ENCODE measurements at places on chromosomes 2 and 18. TPM values are rescaled to one million over a fixed set of nuclear protein-coding genes. Genes with fewer than 3 reads are reported as not detected.

- no peak overlapping the region for H3K27ac ChIP-seq
- DNase-seq: no peak
- peaks cover 11% of the 10 kb centered on the region for H3K27me3 ChIP-seq
- peaks cover 56% of the 10 kb centered on the region for H3K4me1 ChIP-seq
- no peaks in the 10 kb centered on the region for H3K36me3 ChIP-seq
Measured at GRCh38 chr2:42132191-42132965, 36.8 kb upstream of the EML4 start.

DNA sequence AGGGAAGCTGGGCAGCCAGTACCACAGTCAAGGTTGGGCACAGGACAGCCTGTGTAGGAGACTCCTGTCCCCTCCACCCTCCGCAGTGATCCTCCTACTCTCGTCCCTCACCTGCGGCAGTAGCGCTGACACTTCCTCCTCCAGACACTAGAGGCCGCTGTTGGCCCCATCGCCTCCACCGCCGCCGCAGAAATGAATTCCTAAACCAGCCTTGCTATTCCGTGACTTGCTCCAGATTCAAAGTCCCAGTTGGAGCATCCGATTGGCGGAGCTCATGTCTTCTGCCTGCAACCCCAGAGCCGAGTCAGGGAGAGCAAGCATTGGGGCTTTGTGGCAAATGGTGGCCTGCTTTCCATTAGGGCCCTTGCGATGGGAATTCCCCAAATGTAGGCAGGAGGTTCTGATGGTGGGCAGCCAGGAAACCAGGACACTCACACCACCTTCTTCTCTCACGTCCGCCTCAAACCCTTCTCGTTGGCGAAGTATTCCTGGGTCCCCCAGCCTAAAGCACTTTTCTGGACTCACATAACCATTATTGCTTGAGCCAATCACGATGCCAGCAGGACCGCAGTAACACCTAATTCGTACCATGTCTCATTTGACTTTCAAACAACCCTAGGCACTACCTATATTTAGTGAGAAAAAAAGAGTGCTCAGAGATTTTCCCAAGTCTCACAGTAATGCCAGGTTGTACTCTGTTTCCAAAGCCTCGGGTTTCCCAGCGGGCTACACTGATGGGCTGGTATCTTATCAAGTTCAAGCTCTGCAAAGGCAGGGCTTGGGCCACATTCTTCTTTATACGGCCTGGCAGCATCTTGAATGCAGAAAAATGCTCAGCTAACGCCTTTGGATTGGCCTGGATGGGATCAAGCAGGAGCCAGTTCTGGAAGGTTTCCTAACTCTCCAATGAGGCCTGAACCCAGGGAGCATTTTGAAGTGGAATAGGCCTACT is 1.2 kb upstream of the DNAJB2 start:
- H3K27me3 ChIP-seq: peaks cover 9% of the 10 kb centered on the region
- peaks cover 32% of the 10 kb centered on the region for H3K4me1 ChIP-seq
- H3K36me3 ChIP-seq: peaks cover 3% of the 10 kb centered on the region
- DNase-seq: peak; percentile 87

GRCh38 chr2:188570370-188570769 is 278.7 kb downstream of the GULP1 start:
- peaks cover 4% of the 10 kb centered on the region for H3K4me1 ChIP-seq
- peaks cover 14% of the 10 kb centered on the region for H3K36me3 ChIP-seq
- no peak overlapping the region for H3K4me3 ChIP-seq
- DNase-seq: no peak
- no peak overlapping the region for H3K27ac ChIP-seq

DNA sequence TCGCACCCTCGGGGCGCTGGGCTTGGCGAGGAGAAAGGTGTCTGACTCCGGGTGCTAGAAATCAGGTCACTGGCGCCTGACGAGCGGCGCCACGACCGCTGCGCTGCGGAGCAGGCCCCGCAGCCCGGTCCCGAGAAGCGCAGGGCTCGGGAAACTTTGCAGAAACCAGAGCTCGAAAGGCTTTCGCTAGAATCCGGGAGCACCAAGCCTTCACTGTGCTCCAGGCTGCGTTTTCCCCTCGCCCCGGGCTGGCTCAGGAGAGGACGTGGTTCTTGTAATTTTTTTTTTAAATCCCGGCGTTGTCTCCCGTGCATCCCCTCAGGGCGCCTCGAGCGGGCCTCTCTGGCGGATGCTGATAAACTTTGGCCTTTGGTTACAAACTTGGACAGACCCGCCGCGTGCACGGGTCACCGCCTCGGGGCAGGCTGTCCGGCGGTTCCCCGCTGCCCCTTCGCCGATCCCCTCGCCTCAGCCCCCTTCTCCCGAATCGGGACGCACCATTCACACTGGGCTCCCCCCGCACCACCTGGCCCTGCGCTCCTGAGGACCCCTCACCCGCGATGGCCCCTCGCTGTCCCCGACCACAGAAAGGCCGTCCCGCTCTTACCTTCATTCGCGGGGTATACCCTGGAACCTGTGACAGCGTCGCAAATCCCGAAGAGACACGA is 419 bp downstream of the EPHA4 start:
- H3K4me3 ChIP-seq: peak overlapping the region; percentile 96
- peaks cover 63% of the 10 kb centered on the region for H3K27me3 ChIP-seq
- peaks cover 58% of the 10 kb centered on the region for H3K4me1 ChIP-seq
- H3K27ac ChIP-seq: peak overlapping the region; percentile 71

RGPD4 gene
- total RNA-seq: 0.05 TPM

AGXT gene
- total RNA-seq: 0.16 TPM

NT5DC4 gene
- total RNA-seq: not detected

- no peaks in the 10 kb centered on the region for H3K27me3 ChIP-seq
- peaks cover 8% of the 10 kb centered on the region for H3K36me3 ChIP-seq
- H3K4me3 ChIP-seq: no peak overlapping the region
- H3K27ac ChIP-seq: no peak overlapping the region
- no peaks in the 10 kb centered on the region for H3K4me1 ChIP-seq
Measured at GRCh38 chr18:62285281-62285680, 39.8 kb upstream of the TNFRSF11A start.

EMX1 gene
- total RNA-seq: 3.8 TPM

- no peaks in the 10 kb centered on the region for H3K36me3 ChIP-seq
- H3K4me1 ChIP-seq: peaks cover 17% of the 10 kb centered on the region
- H3K27ac ChIP-seq: no peak overlapping the region
Measured at GRCh38 chr2:64862623-64863022, 126.6 kb upstream of the SLC1A4 start.

GAREM2 gene
- total RNA-seq: 18.9 TPM

GRCh38 chr2:232412986-232413385 is 6.3 kb downstream of the ALPG start:
- DNase-seq: no peak
- no peak overlapping the region for H3K4me3 ChIP-seq
- peaks cover 17% of the 10 kb centered on the region for H3K27me3 ChIP-seq
- no peak overlapping the region for H3K27ac ChIP-seq

DNA sequence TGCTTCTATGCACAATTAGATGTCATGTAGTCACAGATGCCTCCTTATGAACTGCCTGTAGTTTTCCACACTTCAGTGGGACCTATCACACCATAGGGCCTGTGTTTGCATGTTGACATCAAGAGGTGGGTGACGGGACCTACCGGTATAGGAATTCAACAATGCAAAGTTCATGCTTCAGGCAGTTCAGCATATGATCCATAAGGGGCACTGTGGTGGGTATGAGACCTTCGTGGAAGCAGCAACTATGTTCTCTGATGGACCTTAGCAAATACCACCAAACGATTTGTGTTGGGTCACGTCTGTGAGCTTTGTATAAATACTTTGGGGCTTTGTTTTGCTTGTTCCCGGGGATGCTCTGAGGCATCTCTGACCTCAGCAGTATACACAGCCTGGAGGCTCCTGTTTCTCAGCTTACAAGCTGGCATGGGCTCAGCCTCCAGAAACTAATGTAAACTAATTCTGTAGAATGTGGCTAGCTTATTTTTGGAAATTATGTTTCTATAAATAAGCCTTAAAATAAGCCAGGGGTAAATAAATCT is 111.6 kb downstream of the DTNA start:
- H3K4me1 ChIP-seq: peaks cover 12% of the 10 kb centered on the region
- DNase-seq: no peak
- no peak overlapping the region for H3K27ac ChIP-seq
- H3K36me3 ChIP-seq: no peaks in the 10 kb centered on the region

DNA sequence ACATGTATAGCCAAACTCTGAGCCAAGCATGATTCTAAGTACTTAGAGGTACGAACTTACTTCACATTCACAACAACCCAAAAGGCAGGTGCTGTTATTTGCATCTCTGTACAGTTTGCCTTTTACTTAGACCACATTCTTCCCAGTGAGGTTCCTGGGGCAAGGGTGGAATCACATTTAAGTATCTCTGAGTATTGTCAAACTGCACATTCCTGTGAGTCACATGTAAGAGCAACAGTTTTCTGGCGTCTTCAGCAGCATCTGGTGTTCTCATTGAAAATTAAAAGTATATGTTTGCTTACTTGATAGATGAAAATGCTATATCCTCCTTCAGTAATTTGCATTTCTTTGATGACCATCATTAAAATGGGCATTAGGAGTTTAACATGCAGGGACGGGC is 119.1 kb downstream of the UXS1 start:
- no peaks in the 10 kb centered on the region for H3K36me3 ChIP-seq
- H3K4me1 ChIP-seq: peaks cover 19% of the 10 kb centered on the region
- H3K27me3 ChIP-seq: no peaks in the 10 kb centered on the region
- H3K4me3 ChIP-seq: no peak overlapping the region

DNA sequence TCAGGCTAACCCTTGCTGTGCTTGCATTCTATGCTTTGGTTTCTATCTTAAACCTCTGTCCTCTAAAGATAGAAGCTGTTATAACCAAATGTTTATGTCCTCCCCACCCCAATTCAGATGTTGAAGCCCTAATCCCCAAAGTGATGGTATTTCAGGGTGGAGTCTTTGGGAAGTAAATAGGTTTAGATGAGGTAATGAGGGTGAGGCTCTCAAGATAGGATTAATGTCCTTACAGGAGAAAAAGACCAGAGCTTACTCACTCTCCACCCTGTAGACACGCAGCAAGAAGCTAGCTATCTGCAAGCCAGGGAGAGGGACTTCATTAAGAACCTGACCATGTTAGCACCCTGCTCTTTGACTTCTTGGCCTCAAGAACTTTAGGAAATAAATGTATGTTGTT is 362.5 kb downstream of the ERBB4 start:
- no peak overlapping the region for H3K27ac ChIP-seq
- no peak for DNase-seq
- no peak overlapping the region for H3K4me3 ChIP-seq
- no peaks in the 10 kb centered on the region for H3K4me1 ChIP-seq
- peaks cover 9% of the 10 kb centered on the region for H3K36me3 ChIP-seq
- no peaks in the 10 kb centered on the region for H3K27me3 ChIP-seq

CACNB4 gene
- 6.9 TPM for total RNA-seq

GRCh38 chr2:128452536-128453530 is 134.2 kb upstream of the HS6ST1 start:
- H3K27me3 ChIP-seq: peaks cover 3% of the 10 kb centered on the region
- no peaks in the 10 kb centered on the region for H3K36me3 ChIP-seq
- no peaks in the 10 kb centered on the region for H3K4me1 ChIP-seq
- H3K27ac ChIP-seq: no peak overlapping the region

DNA sequence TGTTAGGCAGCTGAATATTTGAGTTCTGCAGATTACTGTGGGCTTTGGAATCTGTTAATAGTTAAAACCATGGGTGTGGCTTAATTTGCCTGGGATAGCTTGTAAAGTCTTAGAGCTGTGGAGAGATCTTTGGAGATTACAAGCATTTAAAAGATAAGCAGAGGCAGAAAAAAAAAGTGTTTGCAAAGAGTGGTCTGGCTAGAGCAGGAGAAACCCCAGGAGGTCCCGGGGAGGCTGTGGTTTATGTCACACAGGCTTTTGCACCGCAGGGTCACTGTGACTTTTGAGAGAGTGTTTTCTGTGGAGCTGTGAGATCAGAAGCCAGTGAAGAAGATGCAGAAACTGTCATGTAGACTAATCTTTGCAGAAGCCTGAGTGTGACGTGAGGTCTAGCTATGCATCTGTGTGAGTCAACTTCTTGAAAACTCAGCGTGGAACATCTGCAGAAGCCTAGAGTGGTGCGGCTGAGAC is 49.0 kb downstream of the SETBP1 start:
- H3K4me1 ChIP-seq: peaks cover 34% of the 10 kb centered on the region
- no peak overlapping the region for H3K4me3 ChIP-seq
- no peaks in the 10 kb centered on the region for H3K27me3 ChIP-seq
- DNase-seq: no peak
- no peaks in the 10 kb centered on the region for H3K36me3 ChIP-seq

IL1RN gene
- not detected for total RNA-seq

Data from WTC11 (cell line).